ENCODE measurements at places on chromosomes 3 and 15.
A peak's percentile ranks its signal among the peaks of the same experiment; 100 is the strongest.

GRCh38 chr3:52606373-52607085 lies 70.1 kb downstream of the UQCC5 start:
- DNase-seq = no peak

GRCh38 chr3:10157031-10157430 lies 7.7 kb upstream of the IRAK2 start:
- DNase-seq = peak; percentile 24

GRCh38 chr3:10961921-10962320 lies 30.6 kb upstream of the SLC6A1 start:
- DNase-seq = no peak

GRCh38 chr3:183515968-183516851 lies 39.3 kb downstream of the KLHL6 start:
- DNase-seq = no peak

GRCh38 chr3:115660646-115661337 lies 37.5 kb downstream of the GAP43 start:
- no peak for DNase-seq

- DNase-seq = no peak
Observed at GRCh38 chr3:109933576-109933975, 596.2 kb upstream of the DPPA4 start.

- no peak for DNase-seq
Observed at GRCh38 chr3:18745472-18745871, 320.3 kb upstream of the SATB1 start.

DNA sequence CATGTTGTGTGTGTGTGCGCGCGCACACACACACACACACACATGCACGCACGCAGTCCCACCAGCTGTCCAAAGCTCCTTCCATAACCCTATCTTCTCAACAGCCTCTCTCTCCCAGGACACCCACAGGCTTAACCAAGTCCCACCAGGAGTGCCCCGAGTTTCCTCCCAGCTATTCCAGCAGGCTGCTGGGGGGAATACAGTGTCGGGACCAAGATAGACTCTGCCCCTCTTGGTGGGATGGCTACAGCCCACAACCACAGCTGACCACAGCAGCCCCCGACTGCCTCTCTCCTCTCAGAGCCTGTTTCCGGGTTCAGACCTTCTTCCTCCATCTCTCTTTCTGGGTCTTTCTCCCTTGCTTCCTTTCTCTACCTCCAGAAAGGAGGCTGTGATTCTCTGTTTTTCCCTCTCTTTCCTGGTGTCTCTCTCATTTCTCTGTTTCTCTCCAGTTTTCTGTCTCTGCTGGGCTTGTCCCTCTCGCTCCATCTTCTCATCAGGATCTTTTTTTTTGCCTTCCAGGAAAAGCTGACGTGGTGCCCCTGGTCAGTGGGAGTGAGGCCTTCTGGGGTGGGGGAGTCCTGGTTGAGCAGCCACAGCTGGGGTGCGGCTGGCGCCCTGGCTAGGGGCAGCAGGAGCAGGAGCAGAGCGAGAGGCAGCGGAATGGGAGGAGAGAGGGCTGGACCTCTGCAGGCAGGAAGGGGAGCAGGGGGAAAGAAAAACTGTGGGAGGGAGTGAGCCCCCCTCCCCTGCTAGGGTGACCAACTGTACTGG lies 3.3 kb upstream of the ISLR start:
- DNase-seq = peak; percentile 20

- no peak for DNase-seq
Observed at GRCh38 chr3:4568841-4569240, 75.7 kb downstream of the ITPR1 start.

DNA sequence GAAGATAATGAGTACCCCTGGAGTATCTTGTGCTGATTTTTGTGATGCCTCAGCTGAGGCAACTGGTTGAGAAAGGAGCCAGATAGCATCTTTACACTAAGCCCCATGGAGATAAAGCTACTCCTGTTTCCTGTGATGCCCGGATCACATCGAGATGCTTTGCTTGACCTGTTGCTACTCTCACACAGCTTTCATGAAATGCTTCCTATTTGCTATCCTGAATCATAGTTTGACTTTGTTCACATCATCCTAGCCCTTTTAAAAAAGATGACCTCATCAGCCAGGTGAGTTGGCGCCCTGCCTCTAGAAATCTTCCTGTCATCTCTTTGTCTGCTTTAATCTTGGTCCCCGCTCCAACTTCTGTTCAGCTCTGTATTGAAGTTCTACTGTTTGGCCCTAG lies 409.6 kb upstream of the TBL1XR1 start:
- no peak for DNase-seq

- DNase-seq = no peak
Observed at GRCh38 chr15:79314811-79315210, 3.9 kb downstream of the TMED3 start.

DNA sequence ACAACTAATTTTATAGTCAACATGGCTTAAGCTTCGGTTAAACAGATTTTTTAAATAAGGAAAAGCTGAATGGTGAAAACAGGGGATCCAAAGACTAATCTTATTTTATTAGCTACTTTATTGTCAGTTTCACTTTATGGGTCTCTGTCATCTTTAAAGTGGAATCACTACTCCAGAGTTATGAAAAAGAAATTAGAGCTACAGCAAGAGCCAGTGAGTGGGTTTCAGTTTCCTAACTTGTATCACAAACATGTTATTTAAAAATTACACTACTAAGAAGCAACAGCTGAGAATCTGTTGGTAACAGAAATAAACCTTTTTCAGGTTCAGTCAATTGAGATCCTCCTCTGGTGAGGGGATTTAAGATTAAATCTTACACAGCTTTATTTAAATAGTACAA lies 10.0 kb downstream of the PHC3 start:
- no peak for DNase-seq

DNA sequence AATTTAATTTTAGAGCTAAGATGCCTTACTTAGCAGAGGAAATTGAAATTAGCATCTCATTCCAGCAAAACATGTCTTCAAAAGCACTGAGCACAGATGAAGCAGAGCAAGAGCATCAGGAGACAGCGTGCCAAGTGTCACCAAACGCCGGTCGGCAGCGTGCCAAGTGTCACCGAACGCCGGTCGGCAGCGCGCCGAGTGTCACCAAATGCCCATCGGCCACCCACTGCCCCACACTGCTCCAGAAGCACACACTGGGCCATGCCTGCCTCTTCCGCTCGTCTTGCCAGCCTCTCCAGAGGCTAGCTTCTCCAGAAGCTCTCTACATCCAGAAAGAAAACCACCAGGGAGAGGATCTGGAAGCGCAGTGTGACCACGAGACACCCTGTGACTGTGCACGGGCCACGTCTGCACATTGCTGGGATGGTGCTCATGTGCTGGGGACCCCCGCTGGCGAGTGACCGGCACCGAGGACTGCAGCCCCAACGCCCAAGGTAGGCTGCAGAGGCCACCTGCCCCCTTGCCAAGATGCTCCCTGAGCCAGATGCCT lies 37.8 kb downstream of the CYFIP1 start:
- no peak for DNase-seq

DNA sequence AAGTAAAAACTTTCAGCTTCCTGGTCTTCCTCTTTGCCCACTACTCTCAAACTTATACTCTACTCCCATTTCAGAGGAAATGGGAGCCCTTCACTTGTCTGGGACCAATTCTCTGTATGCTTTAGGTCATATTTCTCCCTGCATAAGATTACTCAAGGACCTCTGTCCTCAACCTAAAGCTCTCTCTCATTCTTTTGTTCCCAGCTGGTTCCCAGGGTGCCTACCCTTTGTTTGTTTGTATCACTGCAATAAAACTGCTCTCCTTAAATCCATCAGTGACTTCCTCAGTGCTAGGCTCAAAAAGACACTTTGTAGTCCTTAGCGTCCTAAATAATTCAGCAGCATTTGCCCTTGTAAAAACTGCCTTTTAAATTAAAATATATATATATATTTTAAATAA lies 2.9 kb downstream of the NGRN start:
- DNase-seq = no peak

DNA sequence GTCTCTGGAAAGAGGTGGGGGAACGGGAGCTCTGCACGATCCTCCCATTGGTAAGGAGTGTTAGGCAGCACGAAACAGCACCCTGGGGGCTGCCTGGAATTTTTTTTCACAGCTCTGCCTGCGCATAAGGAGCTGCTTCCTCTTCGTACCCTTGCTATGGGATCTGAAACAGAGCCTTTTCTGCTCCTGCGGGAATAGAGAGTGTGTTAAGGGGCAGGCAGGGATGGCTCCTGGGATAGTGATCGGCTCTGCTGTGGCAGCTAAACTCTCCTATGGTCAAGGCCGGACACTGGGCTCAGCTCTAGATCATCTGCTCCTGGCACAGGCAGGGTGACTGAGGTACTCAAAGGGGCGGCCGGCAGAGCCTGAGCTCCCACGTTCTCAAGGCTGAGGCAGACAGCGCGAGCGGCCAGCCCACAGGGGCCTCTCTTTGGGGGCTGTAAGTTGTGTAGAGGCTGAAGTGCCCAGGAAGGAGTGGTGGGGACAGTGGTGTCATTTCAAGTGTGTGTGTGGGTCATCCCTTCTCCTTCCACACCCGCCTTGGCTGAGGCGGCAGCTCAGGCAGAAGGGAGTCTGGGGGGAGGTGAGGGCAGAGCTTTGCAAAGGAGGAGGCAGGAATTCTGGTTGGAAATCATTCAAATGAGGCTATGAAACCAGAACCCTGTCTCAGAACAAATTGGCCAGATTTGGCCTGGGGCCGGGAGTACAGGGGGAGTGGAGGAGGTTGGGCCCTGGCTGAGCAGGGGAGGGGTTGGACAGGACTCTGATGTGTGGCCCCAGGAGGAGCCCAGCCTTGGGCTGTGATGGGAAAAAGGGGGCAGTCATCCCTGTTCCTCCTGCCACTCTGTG lies 31.0 kb downstream of the EPHB3 start:
- peak; percentile 85 for DNase-seq

DNA sequence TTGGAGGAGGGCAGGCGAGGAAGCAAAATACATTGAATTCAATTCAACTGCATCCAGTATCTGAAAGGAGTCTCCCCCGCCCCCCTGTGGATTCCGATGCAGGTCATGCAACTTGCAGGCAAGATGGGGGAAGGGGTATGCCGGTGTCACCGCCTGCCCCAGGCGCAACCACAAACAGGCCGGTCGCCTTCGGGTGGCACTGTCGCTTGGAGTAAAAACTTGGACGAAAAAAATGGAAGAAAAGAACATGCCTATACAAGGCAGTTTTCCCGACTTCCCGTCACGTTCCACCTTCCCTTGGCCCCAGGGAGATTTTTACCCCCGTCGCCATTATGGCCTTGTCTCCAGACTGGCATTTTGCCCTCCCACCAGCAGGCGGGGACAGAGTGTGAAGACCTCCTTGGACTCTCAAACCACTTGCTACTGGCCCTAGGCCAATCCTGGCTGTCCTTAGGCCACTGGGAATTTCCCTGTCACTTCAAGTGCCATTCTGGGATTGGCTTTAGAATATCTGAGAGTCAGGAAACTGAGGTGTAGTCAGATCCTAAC lies 1.6 kb upstream of the NTRK3 start:
- DNase-seq = peak; percentile 81

- no peak for DNase-seq
Observed at GRCh38 chr3:54321520-54321919, 199.2 kb downstream of the CACNA2D3 start.

- no peak for DNase-seq
Observed at GRCh38 chr3:36210840-36211651, 169.3 kb upstream of the STAC start.

DNA sequence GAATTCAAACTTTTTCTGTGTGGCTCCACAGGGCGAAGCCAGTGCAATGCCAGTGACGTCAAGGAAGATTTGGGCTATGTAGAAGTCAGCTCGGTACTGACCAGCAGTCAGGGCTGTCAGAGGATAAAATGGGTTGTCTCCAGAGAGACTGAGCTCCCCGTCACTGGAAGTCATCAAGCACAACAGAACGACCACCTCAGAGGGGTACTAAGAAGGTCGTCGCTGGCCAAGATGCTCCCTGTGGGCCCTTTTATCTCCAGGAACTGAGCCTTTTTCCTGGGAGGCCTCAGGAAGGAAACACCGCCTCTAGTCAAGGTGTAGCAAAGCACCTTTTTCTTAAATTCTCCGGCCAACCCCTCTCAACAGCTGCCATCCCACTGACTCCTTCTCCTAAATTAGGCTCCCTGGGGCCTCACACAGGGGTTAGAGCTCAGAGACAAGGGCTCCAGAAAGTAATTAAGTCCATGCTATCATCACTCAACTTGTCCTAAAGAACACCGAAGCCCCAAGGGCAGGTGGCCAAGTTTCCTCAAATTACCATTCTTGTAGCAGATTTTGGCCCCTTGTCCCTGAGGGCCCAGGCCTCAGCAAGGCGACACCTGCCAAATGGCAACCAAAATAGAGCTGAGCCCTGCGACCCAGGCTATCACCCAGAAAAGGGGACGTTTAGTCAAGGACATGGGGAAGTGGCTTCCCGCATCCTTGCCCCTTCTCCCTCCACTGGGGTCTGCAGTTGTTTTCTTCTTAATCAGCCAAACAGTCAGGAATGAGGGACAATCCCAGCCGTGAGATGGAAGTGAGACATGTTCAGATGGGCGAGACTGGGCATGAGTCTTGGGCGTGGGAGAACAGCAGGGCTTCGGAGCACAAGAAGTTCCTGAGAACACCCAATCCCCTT lies 48.0 kb downstream of the SSUH2 start:
- no peak for DNase-seq

- no peak for DNase-seq
Observed at GRCh38 chr3:157156837-157157635, 2.9 kb downstream of the CCNL1 start.

- DNase-seq = no peak
Observed at GRCh38 chr3:42262525-42262924, 3.5 kb downstream of the CCK start.

- DNase-seq = no peak
Observed at GRCh38 chr3:113277414-113277813, 66.1 kb downstream of the BOC start.

GRCh38 chr3:62970648-62971047 lies 95.4 kb upstream of the CADPS start:
- DNase-seq = no peak

- DNase-seq = no peak
Observed at GRCh38 chr3:188150982-188151381, 3.0 kb upstream of the LPP start.

GRCh38 chr3:9196020-9196419 lies 53.4 kb downstream of the SRGAP3 start:
- peak; percentile 65 for DNase-seq

GRCh38 chr3:76311941-76312340 lies 526.6 kb upstream of the ZNF717 start:
- no peak for DNase-seq

DNA sequence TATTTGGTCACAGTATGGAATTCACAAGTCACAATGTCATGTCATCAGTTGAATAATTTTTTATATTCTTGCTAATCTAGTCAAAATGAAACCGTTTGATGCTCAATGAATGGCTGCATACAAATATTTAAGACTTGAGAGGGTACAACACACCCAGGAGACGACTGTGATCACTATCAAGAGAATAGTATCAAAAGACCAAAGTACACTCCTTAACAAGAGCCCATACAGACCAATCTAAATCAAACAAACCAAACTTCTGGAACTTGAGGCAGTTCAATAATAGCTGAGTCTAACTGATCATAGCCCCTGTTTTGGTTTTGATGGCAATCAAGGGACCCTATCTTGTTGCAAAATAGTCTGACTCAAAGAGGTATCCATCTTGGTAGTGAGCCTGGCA lies 265.1 kb downstream of the THSD4 start:
- DNase-seq = no peak

DNA sequence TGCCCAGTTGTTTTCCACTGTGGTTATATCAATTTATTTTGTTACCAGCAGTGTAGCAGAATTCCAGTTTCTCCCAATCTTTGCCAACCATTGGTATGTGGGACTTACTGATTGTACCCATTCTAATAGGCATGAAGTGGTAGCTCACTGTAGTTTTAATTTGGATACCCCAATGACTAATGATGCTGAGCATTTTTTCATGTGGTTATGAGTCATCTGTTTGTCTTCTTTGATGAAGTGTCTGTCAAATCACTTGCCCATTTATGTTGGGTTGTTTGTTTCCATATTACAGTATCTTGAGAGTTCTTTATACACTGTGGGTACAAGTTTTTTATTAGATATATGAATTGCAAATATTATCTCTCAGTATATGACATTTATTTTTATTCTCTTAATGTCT lies 644.3 kb downstream of the NR2F2 start:
- no peak for DNase-seq
